ENCODE measurements at places on chromosomes 13 and 19.

- DNase-seq: no peak
Measured at GRCh38 chr13:32225481-32225931, 89.7 kb downstream of the ZAR1L start.

DNA sequence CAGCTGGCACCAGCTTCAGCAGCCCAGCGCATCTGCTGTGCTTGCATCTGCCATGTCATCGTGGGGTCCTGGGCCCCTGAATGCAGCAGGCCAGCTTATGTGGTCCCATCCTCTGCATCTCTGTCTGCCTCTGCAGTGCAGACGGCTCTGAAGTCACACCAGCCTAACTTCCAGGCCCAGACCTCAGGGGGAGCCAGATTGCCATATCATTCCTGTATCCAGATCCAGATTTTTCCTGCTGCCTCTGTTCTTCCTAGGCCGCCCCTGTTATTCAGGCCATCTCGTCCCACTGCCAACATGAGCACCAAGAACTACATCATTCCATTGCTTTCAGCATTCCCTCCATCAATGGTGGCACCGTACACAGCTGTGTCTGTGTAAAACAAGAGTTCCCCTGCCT, 571.6 kb downstream of the UQCRFS1 start:
- no peak for DNase-seq

- no peak for DNase-seq
Measured at GRCh38 chr19:4473011-4473762, 1.1 kb downstream of the HDGFL2 start.

DNA sequence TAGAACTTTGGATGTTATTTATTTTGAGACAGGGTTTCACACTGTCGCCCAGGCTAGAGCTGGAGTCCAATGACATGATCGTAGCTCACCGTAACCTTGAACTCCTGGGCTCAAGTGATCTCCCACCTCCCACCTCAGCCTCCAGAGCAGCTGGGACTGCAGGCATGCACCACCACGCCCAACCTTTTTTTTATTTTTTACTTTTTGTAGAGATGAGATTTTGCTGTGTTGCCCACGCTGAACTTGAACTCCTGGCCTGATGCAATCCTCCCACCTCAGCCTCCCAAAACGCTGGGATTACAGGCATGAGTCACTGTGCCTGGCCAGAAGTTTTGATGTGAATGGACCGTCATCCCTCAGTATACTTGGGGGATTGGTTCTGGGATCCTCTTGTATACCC, 13.7 kb downstream of the ANKRD27 start:
- DNase-seq: no peak

- DNase-seq: no peak
Measured at GRCh38 chr19:14106840-14107239, 10.7 kb downstream of the PRKACA start.

DNA sequence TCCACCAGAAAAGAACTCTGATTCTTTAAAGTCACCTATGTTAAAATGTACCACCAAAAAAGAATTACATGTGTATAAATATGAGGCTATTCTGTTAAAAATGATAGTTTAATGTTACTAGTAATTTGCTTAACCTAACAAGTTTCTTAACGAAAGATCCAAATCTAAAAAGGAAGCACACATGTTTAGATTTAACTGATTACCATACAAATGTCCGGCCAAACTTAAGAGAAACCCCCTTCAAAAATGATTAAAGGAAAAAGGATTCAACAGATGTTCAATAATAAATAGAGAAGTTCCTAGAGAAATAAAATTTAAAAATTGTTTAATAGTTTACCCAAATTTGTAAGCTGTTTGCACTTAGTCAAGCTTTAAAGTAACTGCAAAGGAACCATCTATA, 5.0 kb upstream of the ZNF69 start:
- DNase-seq: no peak

- no peak for DNase-seq
Measured at GRCh38 chr19:29660835-29661234, 4.4 kb upstream of the PLEKHF1 start.

DNA sequence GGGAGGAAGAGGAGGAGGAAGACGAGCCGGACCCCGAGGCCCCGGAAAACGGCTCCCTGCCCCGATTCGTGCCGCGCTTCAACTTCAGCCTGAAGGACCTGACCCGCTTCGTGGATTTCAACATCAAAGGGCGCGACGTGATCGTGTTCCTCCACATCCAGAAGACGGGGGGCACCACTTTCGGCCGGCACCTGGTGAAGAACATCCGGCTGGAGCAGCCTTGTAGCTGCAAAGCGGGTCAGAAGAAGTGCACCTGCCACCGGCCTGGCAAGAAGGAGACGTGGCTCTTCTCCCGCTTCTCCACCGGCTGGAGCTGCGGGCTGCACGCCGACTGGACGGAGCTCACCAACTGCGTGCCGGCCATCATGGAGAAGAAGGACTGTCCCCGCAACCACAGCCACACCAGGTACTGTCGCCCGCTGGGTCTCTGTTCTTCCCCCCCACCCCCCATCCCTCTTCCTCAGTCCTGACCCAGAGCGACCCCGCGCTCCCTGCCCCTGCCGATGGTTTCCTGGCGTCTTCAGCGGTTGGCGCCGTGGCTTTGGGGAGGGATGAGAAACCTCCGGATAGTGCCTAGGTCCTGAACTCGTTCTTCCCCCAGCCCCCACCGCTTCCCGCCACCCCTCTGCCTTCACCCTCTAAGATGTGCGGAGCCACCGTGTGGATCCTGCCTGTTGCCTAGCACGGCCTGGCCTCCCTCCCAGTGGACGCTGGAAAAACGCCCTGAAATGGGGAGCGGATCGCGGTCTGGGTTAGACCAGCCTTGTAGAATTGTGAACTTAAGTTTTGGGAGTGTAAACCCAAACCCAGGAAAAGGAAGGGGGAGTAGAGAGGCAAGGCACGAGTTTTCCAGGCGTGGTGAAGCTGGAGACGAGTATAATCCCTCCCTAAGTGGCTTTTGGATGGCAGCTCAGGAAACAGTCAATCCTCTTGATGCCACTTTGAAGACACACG, 1.5 kb downstream of the HS6ST3 start:
- DNase-seq: no peak

All from stimulated activated CD4-positive, alpha-beta T cell treated with anti-CD3 and anti-CD28 coated beads, Interleukin-1b, Interleukin-23, amount 100 ng/mL, for 1 hour (primary cell).